ENCODE measurements at places on chromosomes 6 and 20.

- no peak for DNase-seq
Measured at GRCh38 chr6:157380458-157380778, 572 bp upstream of the ZDHHC14 start.

- no peak for DNase-seq
Measured at GRCh38 chr6:26536571-26537159, 1.5 kb upstream of the HMGN4 start.

GRCh38 chr6:15948930-15949900, 179.7 kb upstream of the MYLIP start:
- no peak for DNase-seq

DNA sequence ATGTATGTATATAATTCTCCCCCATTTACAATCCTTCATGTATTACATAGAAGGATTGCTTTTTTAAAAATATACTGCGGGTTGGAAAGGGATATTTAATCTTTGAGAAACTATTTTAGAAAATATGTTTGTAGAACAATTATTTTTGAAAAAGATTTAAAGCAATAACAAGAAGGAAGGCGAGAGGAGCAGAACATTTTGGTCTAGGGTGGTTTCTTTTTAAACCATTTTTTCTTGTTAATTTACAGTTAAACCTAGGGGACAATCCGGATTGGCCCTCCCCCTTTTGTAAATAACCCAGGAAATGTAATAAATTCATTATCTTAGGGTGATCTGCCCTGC, 3.6 kb downstream of the FOXC1 start:
- no peak for DNase-seq

DNA sequence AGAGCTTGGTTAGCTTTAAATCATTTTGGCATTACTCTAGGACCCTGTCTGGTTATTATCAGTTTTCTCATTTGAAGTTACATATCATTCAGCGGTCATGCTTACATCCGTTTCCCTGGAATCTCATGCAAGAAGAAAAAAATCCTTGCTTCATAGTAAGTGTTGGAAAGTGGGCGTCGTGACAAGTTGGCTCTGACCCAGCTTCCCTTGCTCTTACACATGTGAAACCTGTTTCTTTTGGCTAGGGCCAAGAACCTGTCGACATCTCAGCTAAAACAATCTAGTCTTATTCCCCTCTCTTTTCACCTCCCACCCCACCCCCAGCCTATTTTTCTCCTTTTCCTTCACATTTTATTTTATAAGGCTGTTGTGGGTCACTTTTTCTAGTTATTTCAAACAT, 45.5 kb downstream of the ANKS1A start:
- no peak for DNase-seq

DNA sequence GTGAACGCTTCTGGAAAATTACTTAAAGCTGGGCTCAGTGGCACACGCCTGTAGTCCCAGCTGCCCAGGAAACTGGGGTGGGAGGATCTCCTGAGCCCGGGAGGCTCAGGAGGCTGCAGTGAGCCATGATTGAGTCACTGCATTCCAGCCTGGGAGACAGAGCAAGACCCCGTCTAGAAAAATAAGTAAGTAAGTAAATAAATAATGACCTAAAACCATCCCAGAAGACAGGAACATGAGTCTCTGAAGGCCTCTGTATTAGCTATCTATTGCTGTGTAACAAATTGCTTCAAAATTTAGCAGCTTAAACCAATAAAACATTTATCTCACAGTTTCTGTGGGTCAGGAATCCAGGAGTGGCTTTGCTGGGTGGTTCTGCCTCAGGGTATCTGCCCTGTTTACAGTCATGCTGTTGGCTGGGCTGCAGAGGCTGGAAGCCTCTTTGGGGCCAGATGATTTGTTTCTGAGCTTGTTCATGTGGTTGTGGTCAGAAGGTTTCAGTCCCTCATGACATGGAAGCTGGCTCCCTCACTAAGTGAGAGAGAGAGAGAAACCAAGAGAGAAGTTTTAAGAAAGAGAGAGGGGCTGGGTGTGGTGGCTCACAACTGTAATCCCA, 48.4 kb upstream of the NCOA3 start:
- no peak for DNase-seq

GRCh38 chr6:47202644-47203205, 107.0 kb downstream of the TNFRSF21 start:
- DNase-seq, result no peak

- DNase-seq, result no peak
Measured at GRCh38 chr6:23562554-23562953, 563.5 kb upstream of the NRSN1 start.

- no peak for DNase-seq
Measured at GRCh38 chr6:168577496-168577895, 136.5 kb downstream of the SMOC2 start.

GRCh38 chr20:51169813-51170212, 146.9 kb upstream of the KCNG1 start:
- DNase-seq, result no peak

GRCh38 chr6:146904596-146904995, 299.6 kb upstream of the STXBP5 start:
- no peak for DNase-seq

GRCh38 chr6:20644667-20645370, 110.6 kb downstream of the CDKAL1 start:
- no peak for DNase-seq

DNA sequence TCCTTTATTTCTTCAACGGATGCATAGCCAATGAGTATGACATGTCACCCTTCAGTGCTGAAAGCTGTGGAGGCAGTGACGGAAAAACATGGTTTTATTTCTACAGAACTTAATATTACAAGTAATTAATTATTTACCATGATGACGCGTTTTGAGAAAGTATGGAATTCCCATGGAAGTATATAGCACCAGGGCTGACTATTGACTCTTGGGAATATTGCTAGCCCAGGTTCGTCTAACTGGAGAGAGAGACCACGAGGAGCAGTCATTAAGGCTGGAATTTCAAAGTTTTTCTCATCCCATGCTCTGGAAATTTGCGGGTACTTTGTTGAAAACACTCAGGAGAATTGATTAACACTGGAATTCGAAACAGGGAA, 155.2 kb upstream of the PRSS16 start:
- DNase-seq, result no peak

GRCh38 chr20:33693289-33693688, 7.1 kb upstream of the E2F1 start:
- no peak for DNase-seq

- no peak for DNase-seq
Measured at GRCh38 chr6:26064619-26065257, 22.5 kb upstream of the HFE start.

GRCh38 chr6:87798393-87799278, 96.6 kb upstream of the AKIRIN2 start:
- DNase-seq, result no peak

DNA sequence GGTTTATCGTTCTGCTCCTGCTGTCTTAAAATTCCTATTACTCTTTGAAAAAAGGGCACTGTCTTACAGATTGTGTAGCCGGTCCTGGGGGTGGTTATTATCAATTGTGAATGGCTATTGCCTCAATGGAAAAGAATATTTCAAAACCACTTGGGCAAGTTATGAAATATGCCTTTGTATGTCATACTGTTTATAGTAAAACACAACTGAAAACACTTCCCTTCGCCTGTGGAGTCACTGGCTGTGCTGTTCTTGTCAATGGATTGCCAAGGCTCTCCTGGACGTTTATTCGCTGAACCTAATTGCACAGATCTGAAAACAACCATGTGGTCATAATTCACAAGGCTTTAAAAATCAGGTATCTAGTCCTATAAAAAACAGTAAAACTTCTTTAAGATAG, 47.8 kb upstream of the TAGAP start:
- no peak for DNase-seq

DNA sequence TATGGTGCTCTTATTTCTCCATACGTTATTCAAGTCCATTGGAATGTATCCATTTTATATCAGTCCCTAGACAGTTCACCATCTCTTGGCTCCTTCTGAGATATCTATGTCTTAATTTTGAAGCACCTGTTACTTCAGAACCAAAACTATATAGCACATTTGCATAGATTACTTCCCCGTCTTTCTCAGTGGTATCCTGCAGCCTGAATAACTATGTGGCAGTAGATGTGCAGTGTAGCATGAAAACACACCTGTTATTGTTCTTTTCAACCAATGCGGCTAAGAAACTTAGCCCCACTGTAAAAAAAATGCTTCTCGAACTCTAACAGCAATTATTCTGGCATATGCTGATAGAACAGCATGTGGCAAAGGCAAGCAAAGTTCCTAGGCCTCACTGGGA, 1184.4 kb upstream of the ADGRB3 start:
- no peak for DNase-seq

- DNase-seq, result no peak
Measured at GRCh38 chr6:54031169-54031568, 80.1 kb upstream of the MLIP start.

- no peak for DNase-seq
Measured at GRCh38 chr20:54115172-54115854, 44.9 kb upstream of the BCAS1 start.

DNA sequence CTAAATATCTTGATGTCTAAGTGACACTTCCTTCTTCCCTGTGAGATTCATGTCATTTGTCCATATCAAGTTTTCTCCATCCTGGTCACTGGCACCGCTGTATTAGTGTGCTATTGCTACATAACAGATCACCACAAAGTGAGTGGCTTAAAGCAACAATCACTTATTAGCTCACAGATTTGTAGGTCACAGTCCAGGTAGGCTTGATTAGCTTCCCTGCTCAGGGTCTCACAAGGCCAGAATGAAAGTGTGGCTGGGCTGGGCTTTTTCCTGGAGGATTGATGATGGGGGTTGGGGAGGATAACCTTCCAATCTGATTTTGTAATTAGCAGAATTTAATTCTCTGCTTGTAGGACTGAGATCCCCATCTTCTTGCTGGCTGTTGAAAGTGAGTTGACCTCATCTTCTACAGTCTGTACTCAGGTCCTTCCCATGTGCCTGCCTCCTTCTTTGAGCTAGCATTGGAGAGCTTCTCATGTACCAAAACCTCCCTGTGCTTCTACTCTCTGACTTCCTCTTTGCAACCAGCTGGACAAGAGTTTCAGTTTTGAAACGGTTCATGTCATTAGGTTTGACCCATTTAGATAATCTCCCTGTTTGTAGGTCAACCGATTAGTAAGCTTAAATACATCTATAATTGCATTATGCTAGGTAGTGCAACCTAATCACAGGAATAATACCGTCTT, 152.4 kb upstream of the MAN1A1 start:
- no peak for DNase-seq

DNA sequence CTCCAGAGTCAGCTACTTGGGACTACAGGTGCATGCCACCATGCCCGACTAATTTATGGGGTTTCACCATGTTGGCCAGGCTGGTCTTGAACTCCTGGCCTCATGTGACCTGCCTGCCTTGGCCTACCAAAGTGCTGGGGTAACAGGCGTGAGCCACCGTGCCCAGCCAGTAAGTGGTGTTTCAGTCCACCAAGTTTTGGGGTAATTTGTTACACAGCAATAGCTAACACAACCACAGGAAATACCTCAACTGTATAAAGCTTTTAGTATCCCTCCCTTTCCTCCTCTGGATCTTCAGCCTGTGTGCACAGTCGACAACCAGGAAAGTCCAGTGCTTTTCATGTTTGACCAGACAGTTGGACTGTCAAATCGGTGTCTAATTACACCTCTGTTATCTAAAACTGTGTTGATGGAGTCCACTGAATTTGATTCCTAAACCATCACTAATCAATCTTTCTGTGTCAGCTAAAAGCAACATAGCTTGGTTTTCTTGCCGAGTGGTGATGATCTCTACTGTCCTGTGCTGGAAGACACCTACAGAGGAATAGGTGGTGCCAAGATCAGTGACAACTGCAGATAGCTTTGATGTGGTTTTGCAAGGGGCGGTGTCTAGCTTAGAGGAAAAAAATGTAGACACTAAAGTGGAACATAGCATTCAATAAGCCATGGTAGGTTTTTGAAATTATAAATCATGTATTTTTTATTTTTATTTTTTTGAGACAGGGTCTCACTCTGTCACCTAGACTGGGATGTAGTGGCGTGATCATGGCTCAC, 22.2 kb upstream of the ZBTB2 start:
- DNase-seq, result peak; percentile 18

GRCh38 chr6:16873698-16874097, 112.4 kb upstream of the ATXN1 start:
- no peak for DNase-seq

- no peak for DNase-seq
Measured at GRCh38 chr6:10465629-10466499, 51.0 kb upstream of the TFAP2A start.

DNA sequence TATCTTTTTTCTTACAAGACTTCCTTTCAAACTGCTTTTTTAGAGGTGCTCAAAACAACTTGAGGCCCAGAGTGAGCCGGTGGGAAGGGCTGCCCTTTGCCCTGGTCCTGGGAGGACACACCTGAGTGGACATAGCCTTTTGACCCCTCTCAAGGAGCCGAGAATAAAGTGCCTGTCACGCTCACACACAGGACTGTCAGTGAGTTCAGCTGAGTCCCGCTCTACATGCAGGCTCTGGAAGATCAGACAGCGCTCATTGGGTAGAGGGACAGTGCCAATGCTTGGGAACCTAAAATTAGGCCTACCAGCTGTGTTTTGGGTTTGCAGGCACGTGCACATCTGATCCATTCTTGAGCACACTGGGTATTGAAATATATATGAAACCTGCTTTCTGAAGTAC, 387.8 kb downstream of the CD83 start:
- no peak for DNase-seq

DNA sequence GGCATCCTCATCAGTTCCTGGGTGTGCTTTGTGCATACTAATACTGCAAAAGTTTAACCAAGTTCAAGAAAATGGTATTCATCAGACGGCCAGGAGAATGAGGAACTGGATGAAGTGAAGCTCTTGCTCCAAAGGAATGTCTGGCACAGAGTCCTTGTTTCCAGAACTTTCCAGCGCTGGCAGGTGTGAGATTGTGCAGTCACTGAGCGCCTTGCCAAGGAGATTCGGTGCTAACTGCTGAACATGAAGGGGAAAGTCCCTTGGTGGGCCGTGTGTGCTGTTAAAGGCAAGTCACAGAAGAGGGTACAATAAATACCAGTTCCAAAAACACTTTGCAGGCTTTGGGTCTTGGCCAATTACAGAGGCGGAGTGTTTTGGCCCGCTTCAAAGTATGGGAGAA, 262.3 kb upstream of the SOX4 start:
- no peak for DNase-seq

- DNase-seq, result no peak
Measured at GRCh38 chr20:51265361-51265760, 242.5 kb upstream of the KCNG1 start.

GRCh38 chr6:158910484-158911440, 89.2 kb downstream of the RSPH3 start:
- DNase-seq, result no peak

Data from stimulated activated CD4-positive, alpha-beta T cell treated with anti-CD3 and anti-CD28 coated beads, Interleukin-15, amount 100 ng/mL, for 1 hour (primary cell).